Activated naive CD4-positive, alpha-beta T cell (primary cell): ENCODE measurements at places on chromosomes 1 and 21.
A peak's percentile ranks its signal among the peaks of the same experiment; 100 is the strongest.

DNA sequence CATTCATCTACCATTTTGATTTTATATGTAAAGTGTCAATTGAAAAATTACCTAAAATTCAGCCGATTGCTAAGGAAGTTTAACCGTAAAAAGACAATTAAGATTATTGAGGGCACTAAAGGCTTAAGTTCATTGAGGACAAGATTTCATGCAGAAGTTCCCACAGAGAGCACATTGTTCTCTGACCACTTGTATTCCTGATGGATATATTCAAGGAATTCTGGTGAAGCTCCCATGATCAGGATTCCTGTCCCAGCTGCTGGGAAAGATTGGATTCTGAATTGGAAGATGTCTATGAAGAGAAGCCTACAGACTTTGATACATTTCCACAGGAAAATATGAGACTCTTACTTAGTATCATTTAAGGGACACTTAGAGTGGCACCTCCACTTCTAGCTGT is 209.2 kb upstream of the KCTD3 start:
- no peak for DNase-seq

DNA sequence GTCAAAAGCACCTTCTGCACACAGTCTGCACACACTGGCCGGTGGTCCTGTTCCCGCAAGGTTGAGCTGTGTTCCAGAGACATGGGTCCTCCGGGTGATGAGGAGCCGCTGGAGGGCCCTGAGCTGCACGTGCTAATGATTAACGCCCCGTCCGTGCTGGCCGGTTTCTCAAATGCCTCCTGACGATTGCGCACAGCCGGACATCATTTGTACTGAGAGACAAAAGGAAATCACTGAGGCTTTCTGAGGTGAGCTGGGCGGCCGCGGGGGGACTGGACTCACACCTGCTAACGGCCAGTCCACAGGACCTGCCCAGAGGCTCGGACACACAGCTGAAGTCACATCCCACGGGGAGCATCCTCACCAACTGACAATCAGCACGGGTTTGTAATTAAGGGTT is 29.2 kb downstream of the POFUT2 start:
- DNase-seq, result no peak

DNA sequence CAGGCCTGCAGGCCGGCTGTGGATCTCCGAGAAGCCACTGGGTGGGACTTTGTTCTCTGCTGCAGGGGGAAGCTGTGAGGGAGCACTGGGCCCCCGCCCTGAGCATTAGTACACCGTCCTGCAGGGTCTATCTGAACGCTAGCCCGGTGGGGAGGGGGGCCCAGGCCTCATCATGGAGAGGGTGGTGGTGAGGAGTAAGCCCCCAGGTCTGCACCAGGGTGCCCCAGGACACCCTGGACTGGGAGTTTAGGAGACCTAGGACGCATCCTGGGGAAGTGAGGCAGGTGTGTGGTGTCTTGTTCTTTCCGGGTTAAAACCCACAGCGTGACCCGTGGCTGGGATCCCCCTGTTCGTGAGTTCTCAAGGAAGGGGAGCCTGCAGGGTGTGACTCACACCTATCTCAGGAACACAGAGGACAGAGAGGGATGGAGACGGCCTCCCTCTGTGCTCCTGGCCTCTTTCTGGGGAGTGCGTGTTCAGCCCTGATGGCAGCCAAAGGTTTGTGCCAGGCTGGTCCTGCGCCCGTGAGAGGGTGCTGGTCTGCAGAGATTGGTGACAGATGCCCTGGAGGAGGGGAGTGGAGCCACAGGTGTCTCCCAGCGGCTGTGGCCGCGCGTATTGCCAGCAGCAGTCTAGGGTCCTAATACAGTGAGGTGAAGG is 44.8 kb downstream of the AGPAT3 start:
- no peak for DNase-seq

- no peak for DNase-seq
Observed at GRCh38 chr1:221521686-221522085, 220.2 kb downstream of the DUSP10 start.

- no peak for DNase-seq
Observed at GRCh38 chr21:43918385-43918947, 53.4 kb downstream of the AGPAT3 start.

DNA sequence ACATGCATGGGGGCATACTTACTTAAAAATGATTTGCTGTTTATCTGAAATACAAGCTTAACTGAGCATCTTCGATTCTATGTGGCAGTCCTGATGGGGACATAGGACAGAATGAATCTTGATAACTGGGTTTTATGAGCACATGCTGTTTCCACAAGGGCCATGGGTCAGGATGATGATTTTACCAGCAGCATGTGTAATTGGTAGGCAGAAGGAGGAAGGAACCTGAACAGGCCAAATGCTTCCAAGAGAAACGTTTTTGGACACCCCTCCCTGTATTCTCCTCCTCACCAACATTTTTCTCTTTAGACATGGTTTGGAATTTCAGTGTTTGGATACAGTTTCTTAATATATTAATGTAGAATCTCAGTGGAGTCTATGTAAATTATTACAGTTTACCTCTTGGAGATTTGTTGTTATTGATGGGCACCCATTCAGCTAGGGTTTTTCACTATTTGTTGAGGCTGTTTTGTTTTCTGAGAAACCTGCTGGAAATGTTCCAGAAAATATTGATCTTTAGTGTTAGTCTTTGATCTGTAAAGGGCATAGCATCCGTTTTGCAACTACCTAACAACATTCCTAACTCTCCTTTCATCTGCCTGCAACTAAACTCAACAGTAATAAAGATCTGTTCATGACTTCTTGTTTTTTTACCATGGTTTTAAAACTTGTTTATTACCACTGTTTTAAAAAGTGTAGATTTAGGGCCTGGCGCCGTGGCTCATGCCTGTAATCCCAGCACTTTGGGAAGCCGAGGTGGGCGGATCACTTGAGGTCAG is 42.0 kb downstream of the TBCE start:
- DNase-seq, result no peak

DNA sequence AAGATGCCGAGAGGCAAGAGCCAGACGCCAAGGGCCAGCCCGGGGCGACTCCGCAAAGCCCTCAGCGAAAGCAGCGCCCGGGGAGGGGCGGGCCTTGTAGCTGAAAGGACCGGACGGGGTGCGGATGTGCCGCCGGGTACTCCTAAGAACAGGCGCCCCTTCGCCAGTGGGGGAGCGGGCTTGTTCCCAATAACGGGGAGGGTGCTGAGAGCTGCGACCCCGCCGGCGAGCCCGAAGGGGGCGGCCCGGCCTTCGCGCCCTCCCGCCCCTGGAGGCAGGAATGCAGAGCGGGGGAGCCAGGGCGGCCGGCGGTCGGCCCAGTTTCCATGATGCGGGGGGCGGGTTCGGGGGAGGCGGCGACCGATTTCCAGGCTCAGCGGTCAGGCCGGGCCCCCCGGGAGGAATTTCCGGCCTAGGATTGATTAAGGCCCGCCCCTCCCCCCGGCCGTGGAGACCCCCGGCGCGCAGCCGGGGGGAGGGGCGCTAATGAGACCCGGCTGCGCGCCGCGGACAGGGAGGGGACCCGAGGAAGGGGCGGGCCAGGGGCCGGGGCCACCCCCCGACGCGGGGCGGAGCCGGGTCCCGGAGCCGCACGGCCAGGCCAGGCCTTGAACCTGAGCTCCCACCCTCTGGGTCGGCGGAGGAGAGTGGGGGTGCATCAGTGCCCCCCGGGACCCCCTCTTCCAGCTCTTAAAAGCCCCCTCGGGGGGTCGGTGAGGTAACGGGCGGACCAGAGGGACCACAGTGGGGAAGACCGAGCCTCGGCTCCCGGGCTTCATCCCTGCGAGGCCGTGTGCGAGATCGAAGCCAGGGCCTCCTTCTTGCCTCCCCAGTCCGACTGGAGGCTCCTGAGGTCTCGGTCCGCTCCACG is 898 bp upstream of the TMEM200B start:
- DNase-seq, result peak; percentile 43

DNA sequence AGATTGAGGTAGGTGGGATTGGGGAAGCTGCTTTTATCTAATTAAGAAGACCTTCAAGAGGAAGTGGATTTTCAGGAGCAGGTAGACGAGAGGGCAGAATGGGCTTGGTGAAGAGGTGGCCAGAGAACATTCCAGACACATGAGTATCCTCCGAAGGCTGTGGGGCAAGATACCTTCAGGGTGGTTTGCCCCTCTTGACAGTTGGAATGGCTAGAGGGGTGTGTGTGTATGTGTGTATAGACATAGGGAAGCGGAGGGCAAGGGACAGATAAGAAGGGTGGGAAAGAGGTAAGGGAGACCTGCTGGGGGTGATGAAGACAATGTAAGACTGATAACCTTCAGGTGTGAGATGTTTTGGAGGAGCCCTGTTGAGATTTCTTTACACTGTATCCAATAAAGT is 46.8 kb upstream of the TSPAN2 start:
- no peak for DNase-seq

DNA sequence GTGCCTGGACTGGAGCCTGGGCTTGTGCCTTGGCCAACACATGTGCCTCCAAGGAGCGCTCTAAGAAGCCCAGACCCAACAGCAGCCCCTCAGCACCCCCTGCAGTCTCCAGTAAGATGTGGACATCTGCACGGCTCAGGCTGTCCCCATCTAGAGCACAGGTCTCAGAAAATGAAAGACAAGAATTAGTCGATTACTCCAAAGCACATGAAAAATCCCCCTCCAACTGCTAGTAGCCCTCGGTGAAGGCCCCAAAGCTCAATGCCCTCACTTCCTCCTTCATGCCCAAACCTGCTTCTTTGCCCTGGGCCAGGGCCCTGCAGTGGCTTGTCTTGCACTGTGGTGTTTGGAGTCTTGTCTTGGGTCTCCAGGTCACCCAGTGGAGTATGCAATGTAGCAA is 21.9 kb upstream of the ERO1B start:
- DNase-seq, result no peak

DNA sequence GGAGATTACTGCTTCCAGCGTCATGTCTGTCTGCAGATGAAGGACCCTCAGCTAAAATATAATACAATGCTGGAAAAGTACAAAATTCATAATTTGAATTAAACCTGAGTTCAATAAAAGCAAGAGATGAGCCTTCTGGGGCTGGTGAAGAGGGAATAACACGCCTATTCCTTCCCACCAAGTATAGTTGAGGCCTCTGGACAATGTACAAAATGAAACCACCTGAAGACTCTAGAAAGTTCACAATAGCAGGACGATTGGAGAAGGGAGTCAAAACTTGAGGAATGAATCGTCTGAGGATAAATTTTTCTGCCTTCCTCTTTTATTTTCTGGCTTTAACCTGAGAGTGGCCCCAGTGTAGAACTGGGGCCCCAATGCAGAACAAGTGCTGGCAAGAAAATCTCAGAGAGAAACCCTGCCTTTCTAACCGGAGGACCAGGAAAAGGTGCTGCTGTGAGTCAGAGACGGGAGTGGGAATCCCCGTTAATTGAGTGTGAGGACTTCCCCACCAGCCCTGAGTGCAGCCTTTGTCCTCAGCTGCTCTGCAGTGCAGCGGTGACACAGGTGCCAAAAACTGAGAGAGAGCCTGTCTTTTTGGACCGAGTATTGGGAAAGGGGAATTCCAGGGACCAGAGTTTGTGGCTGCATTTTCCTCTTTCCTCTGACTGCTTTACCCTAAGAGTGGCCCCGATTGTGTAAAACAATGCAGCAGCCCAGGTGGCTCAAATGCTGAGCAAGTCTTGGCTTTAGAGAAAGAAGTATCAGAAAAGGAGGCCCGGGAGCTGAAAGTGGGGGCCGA is 264.9 kb downstream of the DYRK1A start:
- no peak for DNase-seq

- no peak for DNase-seq
Observed at GRCh38 chr1:77459881-77460280, 178.1 kb downstream of the AK5 start.

DNA sequence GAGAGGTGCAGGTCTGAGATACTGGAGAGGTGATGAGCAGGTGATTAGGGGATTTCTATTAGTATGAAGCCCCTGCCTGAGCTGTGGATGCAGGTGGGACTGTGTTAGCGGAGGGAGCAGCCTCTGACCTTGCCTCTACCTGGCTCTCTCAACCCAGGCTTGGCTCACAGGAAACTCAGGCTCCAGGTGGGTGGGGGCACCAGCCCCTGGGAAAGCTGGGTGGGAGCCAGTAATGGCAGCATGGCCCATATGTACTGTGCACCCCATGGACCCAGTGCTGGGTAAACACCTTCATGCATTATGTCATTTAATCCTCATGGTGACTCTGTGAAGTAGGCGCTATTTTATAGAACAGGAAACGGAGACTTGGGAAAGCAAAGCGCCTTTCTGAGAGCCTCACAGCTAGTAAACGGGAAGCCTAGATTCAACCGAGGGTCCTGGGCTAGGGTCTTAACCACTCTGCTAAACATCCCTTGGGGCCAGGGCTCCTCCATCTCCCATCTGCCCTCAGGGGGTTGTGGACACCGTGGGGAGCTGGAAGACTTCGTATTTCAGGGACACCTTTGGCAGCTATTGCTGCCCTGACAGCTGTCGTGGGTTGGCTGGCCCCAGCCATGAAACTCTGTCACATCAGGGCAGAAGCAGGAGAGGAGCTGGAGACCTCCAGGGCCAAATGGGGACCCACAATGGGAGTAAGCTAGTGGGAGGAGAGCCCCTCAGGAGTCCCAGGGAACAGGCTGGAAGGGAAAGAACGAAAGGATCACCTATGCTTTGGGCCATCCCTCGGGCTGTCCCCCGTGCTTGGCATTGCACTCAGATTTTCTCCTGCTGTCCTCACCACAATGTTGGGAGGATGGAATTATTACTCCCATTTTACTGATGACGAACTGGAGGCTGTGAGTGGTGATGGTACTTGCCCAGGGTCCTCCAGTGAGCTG is 59.6 kb upstream of the CSF3R start:
- DNase-seq, result no peak

GRCh38 chr1:28853093-28853742 is 41.2 kb downstream of the OPRD1 start:
- no peak for DNase-seq

DNA sequence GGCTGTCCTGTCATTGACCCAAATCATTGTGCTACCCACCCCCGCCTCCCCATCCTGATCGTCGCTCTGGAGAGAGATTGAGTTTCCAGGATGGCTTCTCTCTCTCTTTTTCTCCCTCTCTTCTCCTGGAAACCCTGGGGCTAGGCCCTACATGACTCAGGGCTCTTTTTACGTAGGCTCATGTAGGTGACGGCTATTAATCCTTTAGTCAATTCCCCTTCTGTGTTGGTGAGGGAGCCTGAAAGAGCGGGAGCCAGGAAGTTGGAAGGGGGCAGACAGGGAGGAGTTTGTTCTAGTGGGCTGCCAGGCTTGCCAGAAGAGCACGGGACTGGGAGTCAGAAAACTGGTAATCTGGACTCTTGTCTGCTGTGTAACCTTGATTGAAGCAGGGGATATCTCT is 9.7 kb downstream of the ATP2B4 start:
- no peak for DNase-seq
